ENCODE measurements at places on chromosomes 2 and 18.

DNA sequence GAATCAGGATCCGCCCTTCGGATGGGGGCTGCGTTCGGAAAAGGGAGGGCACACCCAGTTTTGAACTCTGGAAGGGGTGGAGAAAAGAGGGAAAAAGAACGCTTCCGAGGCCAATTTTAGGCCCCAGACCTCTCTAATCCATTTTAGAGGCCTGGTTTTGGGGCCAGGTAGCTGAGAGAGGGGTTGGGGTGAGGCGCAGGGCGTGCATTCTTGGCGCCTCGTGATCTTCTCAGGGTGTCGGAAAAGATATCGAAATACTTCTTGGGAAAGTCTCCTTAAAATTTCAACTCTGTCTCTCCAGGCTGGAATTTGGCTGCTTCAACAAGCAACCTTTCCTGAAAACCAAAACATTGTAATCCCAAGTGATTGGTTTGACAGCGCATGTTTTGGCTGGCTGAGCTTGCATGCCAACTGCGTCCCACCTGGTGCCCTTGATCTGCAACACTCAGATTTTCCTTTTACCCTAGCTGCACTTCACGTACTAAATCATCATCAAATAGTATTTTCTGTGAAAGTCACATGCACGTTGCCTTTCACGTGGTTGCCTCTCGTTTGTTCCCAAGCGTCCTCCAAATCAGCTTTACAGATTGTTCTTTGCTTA lies 864 bp upstream of the XPO1 start:
- peak; percentile 4 for DNase-seq

DNA sequence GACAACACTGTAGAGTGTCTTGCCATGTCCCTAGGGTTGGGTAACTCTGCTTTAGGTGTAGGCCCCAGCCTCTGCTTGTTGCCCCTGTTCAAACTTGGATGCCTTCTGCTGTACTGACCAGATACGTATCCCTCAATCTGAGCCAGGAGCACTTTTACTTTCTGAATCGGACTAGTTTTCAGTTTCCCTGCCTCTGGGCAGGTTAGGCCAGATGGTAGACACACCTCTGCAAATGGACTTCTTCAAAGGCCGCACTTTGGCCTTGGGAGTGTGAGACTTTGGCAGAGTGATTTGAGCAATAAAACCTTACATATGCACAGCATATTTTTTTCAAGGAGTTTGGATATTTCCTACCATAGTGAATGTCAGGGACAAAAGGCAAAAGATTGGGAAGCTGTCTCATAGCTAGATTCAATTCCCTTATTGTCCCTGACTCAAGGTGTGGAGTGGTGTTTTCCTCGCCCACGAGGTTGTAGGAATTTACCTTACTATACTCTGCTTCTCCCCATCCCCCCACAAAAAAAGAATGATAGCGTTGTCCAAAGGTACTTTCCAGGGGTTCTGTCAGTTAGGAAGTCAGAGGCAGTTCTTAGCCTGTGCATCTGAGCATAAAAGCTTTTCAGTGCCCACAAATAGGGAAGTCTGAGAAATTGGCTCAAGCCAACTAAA lies 15.3 kb upstream of the PARD3B start:
- DNase-seq, result no peak

- no peak for DNase-seq
These were observed 347.4 kb downstream of the PARD3B start for GRCh38 chr2:204892506-204893255.

- no peak for DNase-seq
These were observed 219.5 kb upstream of the PXDN start for GRCh38 chr2:1963786-1964185.

- DNase-seq, result no peak
These were observed 978.1 kb upstream of the CDH2 start for GRCh38 chr18:29154758-29155725.

- DNase-seq, result no peak
These were observed 1.9 kb downstream of the CAD start for GRCh38 chr2:27219091-27219490.

- no peak for DNase-seq
These were observed 86.5 kb downstream of the UXS1 start for GRCh38 chr2:106107509-106108131.

- peak; percentile 54 for DNase-seq
These were observed 93.6 kb downstream of the MTCL1 start for GRCh38 chr18:8799001-8799400.

DNA sequence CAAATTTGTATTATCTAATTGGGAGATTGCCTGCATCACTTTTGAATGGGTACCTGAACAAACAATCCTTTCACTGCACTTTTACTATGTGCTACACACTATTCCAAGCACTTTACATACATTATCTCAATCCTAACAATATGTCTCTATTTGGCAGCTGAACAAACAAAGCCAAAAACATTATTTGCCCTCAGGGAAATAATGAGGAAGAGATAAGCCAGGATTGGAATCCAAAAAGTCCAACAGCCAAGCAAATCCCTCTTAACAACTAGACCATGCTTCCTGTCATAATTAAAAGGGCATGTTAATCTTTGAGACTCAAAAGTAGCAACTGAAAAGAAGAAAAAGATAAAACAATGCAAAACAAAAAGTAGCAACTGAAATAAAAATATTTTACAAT lies 32.1 kb downstream of the RPRD1A start:
- DNase-seq, result no peak

- DNase-seq, result no peak
These were observed 165.1 kb upstream of the NDUFV2 start for GRCh38 chr18:8937160-8938094.

GRCh38 chr2:96203130-96204028 lies 5.2 kb downstream of the STARD7 start:
- no peak for DNase-seq

GRCh38 chr2:32064021-32064601 lies 755 bp downstream of the SPAST start:
- DNase-seq, result no peak

DNA sequence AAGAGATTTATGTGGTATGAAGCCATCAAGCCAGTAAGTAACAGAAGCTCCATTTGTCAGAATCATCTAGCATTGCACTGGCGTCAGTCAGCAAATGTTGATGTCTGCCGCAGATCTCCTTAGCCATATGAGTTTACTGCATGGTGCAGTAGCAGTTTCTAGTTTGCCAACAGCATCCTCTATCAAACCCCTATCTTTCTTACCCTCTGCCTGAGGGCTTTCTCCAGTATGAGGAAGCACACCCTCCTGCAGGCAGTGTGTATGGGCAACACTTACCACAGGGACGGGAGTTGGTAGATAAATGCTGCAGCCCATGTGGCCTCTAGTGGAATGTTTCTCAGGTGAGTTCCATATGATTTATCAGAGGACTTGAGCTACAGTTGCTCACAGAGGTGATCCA lies 63.7 kb downstream of the EFEMP1 start:
- no peak for DNase-seq

GRCh38 chr2:237254369-237254861 lies 159.5 kb downstream of the COL6A3 start:
- no peak for DNase-seq

GRCh38 chr18:13836559-13836958 lies 12.6 kb downstream of the MC5R start:
- peak; percentile 38 for DNase-seq

DNA sequence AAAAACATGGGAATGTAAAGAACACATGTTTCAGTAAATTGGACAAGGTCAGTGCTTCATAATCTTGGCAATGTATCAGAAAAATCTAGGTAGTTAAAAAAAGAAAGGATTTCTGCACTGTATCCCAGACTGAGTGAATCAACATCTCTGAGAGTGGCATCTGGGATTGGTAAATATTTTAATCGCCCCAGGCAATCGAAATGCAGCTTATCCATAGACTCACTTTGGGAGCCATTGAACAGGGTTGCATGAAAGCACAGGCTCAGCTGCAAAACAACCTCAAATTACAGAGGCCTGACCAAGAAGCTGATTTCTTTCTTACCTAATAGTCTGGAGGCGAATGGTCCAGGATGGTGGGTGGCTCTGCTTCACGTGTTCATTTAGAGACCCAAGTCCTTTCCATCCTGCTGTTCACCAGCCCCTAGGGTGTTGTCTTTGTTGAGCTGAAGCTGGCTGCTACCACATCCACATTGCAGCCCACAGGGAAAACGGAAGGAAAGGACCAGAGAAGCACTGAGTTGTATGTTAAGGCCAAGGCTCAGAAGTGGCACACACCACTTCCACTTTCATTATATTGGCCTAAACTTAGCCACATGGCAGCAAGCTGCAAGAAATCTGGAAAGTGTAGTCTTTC lies 59.0 kb downstream of the MOGAT1 start:
- DNase-seq, result no peak

DNA sequence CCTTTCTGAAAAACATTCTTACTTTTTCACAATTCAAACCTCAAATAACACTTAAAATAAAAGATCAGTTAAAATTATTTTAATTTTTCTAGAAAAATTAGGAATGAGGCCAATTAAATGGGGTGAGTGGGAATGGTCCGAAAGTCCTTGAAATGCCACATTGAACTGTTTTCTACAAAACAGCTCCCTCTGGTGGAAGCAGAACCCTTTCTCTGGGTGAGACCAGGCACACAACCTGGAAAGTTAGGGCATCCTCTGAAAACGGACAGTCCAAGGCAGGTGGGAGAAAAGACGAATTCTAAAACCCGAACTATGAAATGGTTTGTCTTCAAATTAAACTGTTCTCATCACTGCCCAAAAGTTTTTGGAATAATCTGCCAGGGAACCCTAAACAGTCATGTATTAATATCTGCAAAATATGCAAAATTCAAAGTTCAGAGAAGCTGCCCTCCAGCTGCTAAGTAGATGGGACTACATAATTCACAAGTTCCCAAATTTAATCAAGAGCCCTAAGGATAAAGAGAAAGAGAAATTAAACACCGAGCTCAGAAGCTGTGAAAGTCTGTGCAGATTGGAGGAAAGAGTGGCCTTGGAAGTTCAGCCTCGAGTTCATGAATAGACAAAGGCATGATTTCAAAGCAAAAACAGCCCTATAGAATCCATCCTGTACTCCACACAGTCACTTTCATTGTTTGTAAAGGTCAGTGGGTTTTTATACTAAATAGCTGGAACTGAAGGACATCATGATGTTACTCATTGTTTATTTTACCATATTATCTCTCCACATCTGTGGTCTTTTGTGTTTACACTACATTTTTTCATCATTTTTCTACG lies 108.3 kb downstream of the PIEZO2 start:
- DNase-seq, result peak; percentile 34

GRCh38 chr18:24362757-24363156 lies 34.9 kb downstream of the OSBPL1A start:
- DNase-seq, result no peak

GRCh38 chr2:27954771-27955383 lies 64.3 kb downstream of the BABAM2 start:
- DNase-seq, result peak; percentile 84

GRCh38 chr2:63192169-63192888 lies 141.7 kb downstream of the OTX1 start:
- DNase-seq, result no peak

DNA sequence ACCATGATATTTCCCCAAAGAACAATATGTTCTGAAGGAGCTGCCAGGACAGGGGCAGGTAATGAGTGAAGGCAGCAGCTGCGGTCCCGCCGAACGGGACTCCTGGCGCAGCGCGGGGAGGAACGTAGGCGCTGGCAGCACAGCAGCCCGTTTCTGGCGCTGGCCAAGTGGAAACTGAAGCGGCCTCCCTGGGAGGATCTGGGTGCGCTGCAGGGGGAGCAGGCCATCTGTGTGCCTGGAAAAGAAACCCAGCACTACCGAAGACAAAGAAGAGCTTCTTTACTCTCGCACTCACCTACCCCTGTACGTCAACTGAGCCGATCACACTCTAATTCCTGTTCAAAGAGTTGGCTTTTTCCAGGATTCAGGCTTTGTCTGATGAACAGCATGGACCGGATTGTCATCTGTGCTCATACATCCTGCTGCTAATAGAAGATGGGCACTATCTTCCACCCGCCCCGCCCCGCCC lies 11.8 kb downstream of the G6PC2 start:
- DNase-seq, result no peak

DNA sequence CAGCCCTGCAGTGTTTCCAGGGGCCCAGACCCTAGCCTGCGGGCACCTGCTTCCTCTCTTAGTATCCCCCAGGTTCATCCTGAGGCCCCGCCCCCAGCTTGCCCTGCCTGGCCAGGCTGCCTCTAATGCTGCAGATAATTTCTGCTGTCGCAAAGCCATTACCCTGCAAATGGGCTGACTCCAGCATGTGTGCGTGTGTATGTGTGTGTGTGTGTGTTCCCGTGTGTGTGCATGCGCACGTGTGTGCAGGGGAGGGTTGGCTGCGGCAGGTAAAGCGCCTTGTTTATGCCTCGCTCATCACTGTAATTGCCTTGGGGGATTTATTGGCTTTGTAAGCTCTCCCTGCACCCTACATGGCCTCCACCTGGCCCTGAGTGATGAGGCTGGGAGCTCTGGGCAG lies 7.6 kb upstream of the PRSS56 start:
- no peak for DNase-seq

DNA sequence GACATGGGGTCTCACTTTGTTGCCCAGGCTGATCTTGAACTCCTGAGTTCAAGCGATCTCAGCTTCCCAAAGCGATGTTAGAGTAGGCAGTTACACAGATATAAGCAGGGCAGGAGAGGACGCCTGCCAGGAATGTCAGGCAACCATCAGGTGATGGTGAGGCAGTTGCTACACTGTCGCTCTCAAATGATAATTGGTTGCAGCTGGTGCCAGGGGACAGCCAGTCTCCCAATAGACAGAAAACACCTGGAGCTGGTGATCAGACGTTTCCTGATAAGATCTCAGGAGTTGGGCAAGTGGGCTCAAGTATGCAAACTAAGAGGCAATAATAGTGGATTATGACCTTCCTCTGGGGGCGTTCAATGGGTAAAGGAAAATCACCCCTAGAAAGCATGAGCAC lies 163.1 kb upstream of the RGPD4 start:
- DNase-seq, result no peak

DNA sequence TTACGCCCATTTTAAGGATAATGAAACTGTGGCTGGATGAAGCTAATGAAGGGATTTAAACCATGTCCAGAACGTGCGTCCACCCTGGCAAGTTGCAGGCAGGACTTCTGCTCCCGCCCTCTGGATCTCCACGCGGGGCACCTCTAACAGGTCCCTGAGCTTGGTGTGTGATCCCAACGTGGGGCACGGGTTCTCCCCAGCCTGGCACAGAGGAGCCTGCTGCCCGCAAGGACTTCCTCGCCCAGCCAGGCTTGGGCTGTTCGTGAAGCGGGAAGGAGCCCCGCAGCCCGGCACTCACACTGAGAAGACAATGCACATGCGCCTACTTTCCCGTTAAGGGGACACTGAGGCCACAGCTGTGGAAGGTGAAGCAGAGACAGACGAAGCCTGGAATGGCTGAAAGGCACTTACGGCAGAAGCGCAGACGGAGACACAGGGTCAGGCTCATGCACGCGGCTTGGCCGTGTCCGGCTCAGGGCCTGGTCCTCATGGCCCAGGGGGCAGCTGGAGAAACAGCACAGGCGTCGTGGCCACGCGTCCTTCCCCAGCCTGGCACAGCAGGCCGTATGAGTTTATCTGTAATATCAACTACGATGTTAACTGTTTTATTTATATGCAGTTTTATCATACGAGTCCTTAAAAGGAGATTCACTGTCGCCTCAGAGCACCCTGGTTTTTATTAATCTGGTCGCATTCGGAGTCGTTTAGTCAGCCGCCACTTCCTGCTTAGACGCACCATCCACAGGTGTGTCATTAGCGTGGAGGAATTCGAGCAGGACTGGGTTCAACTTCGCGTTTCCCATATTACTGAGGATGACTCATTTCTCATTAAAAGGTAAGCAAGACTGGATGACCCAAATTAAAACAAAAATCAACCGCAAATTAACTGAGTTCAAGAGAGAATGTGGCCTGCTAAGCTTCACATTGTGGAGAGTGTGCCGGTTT lies 835.9 kb downstream of the GALR1 start:
- no peak for DNase-seq

- DNase-seq, result no peak
These were observed 277.5 kb upstream of the DDX18 start for GRCh38 chr2:117537032-117537431.
